ENCODE measurements at places on chromosomes 3 and 15.

DNA sequence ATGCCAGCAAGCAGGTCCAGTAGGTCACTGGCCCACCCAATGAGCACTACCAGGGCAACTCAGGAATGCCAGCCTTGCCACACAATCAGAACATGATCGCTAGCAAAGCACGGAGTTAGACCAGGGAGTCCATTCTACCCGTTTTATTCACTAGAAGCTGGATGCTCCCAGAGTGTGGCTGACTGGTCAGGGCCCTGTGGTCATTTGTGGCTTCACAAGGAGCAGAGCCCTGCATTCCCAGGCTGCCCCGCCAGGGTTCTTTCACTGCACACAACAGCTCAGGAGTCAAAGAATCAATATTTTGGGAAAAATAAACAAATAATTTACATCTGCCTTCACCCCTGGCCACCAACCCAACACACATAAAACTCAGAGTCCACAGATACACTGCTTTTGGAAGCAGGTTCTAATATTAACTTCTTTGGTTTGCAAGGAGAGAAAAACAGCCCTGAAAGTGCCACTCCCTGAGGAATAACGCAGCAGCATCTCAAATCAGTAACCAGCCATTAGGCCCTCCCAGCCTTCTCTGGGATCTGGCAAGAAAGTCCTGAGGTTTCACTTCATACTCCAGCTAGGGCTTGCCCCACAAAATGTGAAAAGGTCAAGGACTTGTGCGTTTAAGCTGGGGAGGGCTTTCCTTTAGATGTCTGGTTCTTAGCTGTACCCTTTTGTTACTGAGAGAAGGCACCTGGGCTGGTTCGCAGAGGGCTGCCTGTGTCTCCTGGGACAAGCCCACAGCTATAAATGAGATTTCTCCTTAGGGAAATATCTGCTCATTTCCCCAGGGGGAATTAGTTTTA is 16.0 kb downstream of the SIAH2 start:
- DNase-seq: no peak

DNA sequence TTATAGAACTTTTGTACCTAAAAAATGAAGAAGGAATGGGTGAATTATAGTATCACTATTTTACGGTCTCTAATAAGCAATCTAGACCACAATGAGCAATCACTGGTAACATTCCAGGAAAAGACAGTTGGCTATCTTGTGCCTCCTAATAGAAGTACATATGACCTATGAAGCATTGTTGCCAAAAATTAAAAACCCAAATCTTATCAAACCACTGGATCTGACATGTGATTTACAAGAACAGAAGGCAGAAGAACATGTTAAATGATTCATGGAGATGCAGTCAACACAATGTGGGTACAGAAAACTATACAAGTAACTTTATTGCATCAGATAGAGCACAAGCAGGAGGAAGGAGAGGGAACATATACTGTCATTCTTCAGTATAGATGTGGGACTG is 14.5 kb upstream of the HYKK start:
- no peak for DNase-seq

DNA sequence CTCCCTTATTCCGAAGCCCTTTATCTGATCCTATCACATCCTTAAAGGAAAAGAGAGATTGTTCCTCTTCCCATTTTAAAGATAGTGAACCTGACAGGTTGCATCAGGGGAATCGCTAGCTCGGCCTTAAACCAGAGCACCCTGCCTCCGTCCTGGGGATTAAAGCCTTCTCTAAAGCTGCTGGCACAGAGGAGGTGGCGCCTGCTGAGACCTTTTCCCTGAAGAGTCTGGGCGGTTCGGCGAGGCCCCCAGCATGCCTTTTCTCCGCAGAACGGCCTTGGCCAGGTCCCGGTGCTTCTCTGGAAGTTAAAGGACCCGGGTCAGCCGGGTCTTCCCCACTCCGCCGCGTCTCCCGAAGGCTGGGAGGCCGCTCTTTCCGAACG is 593 bp downstream of the FAM219B start:
- DNase-seq: peak; percentile 13

DNA sequence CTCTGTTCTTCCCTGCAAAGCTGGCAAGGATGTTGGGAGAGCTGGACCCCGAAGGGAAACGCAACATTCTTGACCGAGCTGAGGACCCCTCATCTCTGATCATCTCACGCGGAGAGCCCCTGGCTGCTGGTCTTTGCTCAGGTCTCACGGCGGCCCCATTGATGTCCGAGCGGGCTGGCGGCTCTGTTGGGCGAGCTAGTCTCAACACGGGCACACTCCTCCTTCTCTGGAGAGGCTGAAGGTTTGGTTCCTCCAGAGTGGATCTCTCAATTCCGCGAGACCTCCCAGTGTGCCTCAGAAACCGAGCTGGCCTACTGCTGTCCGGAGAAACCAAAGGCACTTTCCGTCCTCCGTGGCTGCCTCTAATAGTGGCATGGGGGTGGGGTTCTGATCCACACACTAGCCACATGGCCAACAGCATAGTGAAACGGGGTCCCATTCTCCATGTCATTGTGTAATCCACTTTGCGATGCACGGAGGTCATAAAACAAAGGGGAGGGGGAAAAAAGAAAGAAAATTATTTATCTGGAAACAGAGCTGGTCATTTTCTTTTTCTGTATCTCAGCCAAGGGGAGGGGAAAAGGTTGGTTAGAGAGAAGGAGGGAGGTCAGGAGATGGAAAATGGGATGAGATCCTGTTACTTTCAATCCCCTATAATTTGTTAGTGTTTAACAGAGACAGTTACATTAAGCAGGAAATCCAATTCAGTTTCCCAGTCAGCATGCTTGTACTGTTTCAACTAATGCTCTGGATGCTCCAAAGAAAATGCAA is 1.3 kb downstream of the CCDC80 start:
- DNase-seq: no peak

- no peak for DNase-seq
These were observed 25.5 kb upstream of the CSPG4 start for GRCh38 chr15:75738014-75738646.

- no peak for DNase-seq
These were observed 265.8 kb downstream of the TAFA4 start for GRCh38 chr3:68666429-68667136.

DNA sequence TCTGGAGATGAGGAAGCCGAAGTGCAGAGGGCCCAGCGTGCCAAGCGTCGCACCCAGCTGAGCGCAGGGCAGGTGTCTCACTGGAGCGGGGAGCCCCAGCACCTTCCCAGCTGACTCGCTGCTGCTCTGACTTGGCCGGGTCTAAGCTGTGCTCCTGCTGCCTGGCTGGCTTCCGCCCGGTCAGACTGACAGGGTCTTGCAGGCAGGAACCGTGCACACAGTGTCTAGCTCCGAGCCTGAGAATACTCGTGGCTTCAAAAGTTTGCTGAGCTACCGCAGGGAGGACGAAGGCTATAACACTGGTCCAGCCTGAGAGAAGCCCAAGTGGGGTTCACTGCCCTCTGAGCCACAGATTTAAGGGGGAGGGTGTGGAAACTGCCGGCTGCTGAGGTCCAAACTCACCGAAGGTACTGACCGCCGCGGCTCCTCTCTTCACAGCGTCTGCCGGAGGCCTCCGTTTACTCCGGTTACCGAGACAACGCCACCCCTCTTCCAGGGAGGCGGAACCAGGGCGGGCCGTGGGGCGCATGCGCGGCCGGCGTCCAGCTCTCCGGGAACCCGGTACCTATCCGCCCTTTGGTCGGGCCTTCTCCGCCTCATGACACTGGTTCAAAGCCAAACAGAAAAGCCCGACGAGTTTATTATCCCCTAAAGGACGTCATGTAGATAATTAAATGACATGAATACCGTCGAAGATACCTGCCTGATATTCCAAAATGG is at the start of gene CFAP44:
Gene CFAP44, minus strand, starts transcription at position 443 of the 720 bp plus-strand sequence. CDS start 7,829 bp downstream, outside the sequence.
- no peak for DNase-seq

- DNase-seq: no peak
These were observed 572 bp downstream of the DNAJB11 start for GRCh38 chr3:186570941-186571643.

DNA sequence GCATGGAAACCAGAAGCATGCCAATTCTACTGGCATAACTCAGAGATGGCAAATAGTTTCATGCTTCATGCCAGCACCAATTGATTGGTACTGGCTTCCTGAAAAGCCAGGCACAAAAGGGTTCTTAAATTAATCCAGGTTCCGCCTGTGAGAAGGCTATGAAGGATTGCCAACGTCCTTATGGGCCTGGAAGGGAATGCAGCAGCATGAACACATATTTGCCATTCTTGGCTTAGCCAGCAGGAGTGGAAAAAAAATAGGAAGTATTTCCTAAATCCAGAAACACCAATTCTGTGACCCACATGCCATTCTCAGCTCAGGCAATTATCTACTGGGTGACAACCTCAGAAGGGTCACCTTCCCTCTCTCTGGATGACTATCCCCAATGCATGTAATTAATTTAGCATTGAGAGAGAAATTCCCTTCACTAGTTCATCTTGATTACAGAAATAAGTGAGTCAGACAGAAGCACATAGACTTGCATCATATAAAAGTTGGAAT is 36.0 kb downstream of the ADAMTS9 start:
- DNase-seq: no peak

- DNase-seq: no peak
These were observed 1.7 kb upstream of the SETD5 start for GRCh38 chr3:9395570-9396300.

- no peak for DNase-seq
These were observed 34.1 kb upstream of the DET1 start for GRCh38 chr15:88580532-88580931.

DNA sequence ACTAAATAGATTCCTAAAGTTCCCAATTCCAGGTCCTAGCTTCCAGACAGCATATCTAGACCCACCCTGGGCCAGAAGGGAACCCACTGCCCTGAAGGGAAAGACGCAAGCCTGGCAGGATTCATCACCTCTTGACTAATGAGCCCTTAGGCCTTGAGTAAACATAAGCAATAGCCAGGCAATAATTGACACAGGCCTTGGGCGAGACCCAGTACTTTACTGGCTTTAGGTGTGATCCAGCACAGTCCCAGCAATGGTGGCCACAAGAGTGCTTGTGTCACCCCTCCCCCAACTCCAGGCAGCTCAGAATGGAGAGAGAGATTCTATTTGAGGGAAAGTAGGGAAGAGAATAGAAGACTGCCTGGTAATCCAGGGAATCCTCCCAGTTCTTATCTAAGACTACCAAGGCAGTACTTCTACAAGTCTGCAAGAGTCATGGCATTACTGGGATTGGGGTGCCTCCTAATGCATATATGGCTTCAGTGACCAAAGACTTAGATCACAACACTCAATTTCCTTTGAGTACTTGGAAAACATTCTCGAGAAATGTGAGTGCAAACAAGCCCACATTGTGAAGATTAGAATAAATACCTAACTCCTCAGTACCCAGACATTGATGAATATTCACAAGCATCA is 30.4 kb upstream of the WWTR1 start:
- DNase-seq: no peak

- no peak for DNase-seq
These were observed 196.8 kb upstream of the MBNL1 start for GRCh38 chr3:152071924-152072323.

GRCh38 chr3:128466840-128467541 is at the start of gene DNAJB8:
DNAJB8 (minus strand) TSS chr3:128466890; CDS start chr3:128463245, 3,645 bp downstream.
- DNase-seq: no peak

DNA sequence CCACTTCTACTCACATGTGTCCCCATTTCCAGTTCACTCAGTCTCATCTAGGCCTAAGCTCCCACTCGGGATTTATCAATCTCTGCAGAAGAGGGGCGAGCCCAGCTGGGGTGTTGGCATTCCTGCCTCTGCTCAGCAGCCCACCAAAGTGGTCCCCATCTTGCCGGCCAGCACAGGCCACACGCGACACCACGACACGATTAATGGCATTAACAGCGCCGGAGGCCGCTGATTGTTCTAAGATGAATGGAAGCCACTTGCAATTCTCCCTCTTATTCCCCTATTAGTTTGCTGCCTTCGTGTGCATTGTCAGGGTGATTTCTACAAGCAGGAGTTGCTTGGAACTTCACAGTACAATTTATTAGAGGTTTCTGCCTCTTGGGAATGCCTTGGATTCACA is 477.3 kb downstream of the SHQ1 start:
- no peak for DNase-seq

GRCh38 chr3:102670986-102671385 is 236.2 kb downstream of the ZPLD1 start:
- DNase-seq: no peak

DNA sequence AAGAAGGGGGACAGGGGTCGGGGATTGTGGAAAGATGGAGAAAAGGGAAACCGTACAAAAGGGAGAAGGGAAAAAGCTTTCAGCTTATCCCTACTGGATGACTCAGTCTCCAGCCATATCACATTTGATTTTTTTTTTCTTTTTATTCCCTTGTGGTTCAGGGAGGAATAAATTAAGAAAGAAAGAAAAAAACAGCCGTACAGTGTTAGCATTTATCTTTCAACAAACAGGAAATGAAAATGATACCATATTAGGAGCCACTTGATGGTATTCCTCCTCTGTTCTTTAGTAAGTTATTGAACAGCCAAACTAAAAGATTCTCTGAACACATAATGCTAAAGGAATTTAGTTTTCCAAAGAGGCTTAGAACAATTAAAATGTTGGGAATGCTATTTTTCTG is 594.4 kb downstream of the FOXP1 start:
- DNase-seq: no peak

GRCh38 chr15:28944696-28945300 is 59.0 kb downstream of the APBA2 start:
- no peak for DNase-seq

GRCh38 chr15:101121511-101122090 is 130.2 kb downstream of the CHSY1 start:
- no peak for DNase-seq

DNA sequence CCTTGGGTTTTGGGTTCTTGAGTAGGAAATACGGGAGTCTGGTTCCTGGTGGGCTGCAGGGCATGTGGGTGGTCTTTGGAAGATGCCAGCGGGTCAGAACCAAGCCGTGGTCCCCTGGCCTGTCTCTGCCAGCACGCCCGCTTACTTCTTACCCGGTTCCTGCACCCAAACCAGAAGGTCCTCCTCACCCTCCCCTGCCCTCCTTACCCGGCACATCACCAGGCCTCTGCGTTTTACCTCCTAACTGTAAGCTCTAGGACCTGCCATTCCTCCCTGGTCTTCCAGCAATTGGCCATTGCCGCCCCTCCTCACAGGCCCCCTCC is 184.0 kb downstream of the FEZF2 start:
- no peak for DNase-seq

- no peak for DNase-seq
These were observed 124.3 kb downstream of the NEO1 start for GRCh38 chr15:73176598-73176997.

- DNase-seq: no peak
These were observed 1009.8 kb downstream of the TUSC7 start for GRCh38 chr3:117719316-117719926.

- no peak for DNase-seq
These were observed 3.6 kb upstream of the CALML4 start for GRCh38 chr15:68208636-68209240.

GRCh38 chr3:183532620-183533411 is 22.7 kb downstream of the KLHL6 start:
- no peak for DNase-seq

- DNase-seq: no peak
These were observed at the start of gene PTPRG for GRCh38 chr3:61561374-61562041. PTPRG (plus strand) TSS chr3:61561571; CDS start chr3:61562288, 717 bp downstream.

DNA sequence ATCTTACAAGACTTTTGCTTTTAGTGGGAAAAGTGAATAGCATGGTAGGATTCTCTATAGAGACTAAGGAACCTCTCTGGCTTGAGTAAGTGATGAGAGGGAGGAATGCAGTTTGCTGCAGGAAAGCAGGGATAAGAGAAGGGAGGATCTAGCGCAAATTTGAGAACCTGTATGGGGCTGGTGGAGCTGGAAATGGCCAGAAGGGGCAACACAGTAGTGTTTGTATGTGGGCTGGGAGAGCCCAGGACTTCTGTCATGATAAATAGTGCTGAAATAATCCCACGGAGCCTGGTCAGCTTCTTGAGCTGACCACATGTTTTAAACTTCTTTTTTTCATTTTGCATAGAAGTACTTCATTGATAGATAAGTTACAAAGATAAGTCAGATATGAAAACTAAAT is 11.2 kb upstream of the SHC4 start:
- no peak for DNase-seq

Measured in activated CD4-positive, alpha-beta T cell treated with anti-CD3 and anti-CD28 coated beads, Interleukin-2, amount 50 U/mL, for 24 hours (primary cell).